ENCODE measurements at places on chromosomes 11 and 22. TPM values are rescaled to one million over a fixed set of nuclear protein-coding genes. Genes with fewer than 3 reads are reported as not detected.

Gene C11orf86
- not detected for total RNA-seq

Gene GLYAT
- not detected for total RNA-seq

Gene OR10V1
- total RNA-seq: not detected

Gene MRGPRF
- 5.1 TPM for total RNA-seq

Gene FREY1
- total RNA-seq: 3.4 TPM

Gene FGF3
- total RNA-seq: not detected

Gene ADM
- total RNA-seq: 69.0 TPM

Gene OR52N5
- total RNA-seq: not detected

Gene A4GALT
- 7.9 TPM for total RNA-seq

Gene GAL3ST3
- not detected for total RNA-seq

Gene PAX6
- total RNA-seq: not detected

Gene ART5
- not detected for total RNA-seq

Gene SLC6A5
- not detected for total RNA-seq

Gene VSTM5
- total RNA-seq: 0.39 TPM

Gene FOLR1
- total RNA-seq: 7.1 TPM

Gene TRPM5
- total RNA-seq: under 0.01 TPM

Gene PLEKHA7
- 122 TPM for total RNA-seq

Gene OR10A2
- not detected for total RNA-seq

Gene SBF2
- total RNA-seq: 34.1 TPM

Gene ARHGAP8
- 9.0 TPM for total RNA-seq

Gene OR52I1
- total RNA-seq: not detected

Gene CELSR1
- 135 TPM for total RNA-seq

Gene RAB3IL1
- total RNA-seq: 0.79 TPM

Gene GRAMD4
- 12.2 TPM for total RNA-seq

Gene NOX4
- 1.6 TPM for total RNA-seq

Gene IGSF22
- total RNA-seq: 0.22 TPM

Gene MFNG
- total RNA-seq: not detected
